ENCODE measurements at places on chromosomes 2 and 18.

DNA sequence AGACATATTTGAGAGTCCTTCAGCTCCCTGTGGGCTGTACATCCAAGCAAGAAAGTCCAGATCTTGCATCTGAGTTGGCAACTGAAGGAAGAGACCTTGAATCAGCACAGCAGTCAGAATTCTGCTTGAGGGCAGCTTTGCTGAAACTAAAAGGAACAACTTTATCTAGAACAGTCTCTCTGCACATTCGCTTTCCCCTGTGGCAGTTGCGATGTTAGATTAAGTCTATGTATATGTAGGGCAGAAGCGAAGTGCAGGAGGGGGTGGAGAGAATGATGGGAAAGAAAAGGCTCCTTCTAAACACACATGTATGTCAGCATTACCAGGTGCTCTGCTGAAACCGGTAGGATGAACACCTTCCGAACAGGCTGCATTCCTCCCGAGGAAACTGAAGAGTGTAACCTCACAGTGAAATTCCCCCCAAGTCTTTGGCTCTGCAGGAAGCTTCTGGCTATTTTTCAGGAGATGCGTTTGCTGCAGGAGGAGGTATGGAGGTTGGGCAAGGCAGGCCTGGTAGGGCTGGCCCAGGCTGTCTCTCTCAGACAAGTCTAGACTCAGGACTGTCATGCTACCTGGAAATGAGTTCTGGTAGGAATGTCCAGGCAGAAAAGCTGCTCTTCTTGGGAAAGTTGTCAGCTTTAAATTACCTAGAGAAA is 70.0 kb upstream of the ATL2 start:
- no peak for DNase-seq

- peak; percentile 23 for DNase-seq
Measured at GRCh38 chr2:202635428-202636212, 851 bp downstream of the FAM117B start.

DNA sequence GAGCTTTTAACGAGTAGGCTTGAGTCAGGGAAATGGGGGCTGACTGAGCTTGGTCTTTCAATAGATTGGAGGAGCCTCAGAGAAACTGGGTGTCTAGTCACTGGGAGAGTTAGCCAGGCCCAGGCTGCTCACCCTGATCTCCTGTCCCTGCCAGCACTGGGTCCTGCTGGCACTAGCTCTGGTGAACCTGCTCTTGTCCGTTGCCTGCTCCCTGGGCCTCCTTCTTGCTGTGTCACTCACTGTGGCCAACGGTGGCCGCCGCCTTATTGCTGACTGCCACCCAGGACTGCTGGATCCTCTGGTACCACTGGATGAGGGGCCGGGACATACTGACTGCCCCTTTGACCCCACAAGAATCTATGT is 720 bp downstream of the KRTCAP3 start:
- DNase-seq: no peak

- DNase-seq: no peak
Measured at GRCh38 chr2:202488671-202489070, 112.5 kb downstream of the BMPR2 start.

GRCh38 chr18:79625195-79625923 is 54.2 kb upstream of the CTDP1 start:
- no peak for DNase-seq

DNA sequence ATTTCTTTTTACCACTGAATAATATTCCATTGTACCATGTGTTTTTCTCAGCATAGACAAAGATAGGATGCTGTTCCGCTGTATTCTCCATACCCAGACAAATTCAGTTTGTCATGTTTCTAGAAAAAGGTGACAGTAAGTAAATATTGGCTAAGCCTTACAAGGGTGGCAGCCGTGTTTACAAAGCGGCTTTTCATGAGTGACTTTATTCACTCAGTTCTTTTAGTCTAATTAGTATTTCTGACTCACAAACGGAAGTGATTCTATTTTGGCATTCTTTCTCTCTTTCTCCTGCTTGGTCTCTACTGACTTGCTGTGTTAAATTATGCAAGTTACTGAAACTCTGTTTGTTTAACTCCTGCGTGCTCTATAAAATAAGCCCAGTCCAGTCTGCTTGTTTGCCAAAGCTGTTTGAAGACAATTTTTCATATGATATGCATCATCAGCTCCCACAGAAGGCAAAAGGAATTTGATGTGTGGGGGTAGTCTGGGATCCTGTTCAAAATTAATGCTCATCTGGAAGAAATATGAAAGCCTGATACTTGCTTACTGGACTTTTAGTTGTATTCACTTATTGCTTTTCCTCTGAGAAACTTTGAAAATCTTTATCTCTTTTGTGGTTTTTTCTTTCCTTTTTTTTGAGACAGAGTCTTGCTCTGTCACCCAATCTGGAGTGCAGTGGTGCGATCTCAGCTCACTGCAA is 2.3 kb upstream of the PLEKHH2 start:
- no peak for DNase-seq

GRCh38 chr2:241532733-241533601 is 24.6 kb upstream of the STK25 start:
- no peak for DNase-seq

- no peak for DNase-seq
Measured at GRCh38 chr18:40868110-40868858, 1086.8 kb upstream of the PIK3C3 start.

DNA sequence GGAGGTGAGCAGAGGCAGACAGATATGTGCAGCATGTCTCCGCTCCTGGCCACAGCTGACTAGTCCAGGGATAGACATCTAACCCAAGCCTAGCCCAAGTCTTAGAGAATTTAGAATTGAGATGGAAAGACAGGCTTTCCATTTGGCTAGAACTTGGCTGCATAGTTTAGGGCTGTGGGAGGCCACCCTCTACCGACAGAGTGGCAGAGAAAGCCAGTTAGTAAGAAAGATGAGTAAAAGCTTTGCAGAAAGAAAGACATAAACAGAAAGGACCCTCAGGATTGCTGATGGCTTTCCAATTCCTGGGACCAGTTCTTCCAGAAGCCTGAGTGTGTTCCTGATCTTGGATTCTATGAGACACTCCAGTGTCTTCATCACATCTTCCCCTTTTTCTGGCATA is 62.1 kb downstream of the DYM start:
- no peak for DNase-seq

DNA sequence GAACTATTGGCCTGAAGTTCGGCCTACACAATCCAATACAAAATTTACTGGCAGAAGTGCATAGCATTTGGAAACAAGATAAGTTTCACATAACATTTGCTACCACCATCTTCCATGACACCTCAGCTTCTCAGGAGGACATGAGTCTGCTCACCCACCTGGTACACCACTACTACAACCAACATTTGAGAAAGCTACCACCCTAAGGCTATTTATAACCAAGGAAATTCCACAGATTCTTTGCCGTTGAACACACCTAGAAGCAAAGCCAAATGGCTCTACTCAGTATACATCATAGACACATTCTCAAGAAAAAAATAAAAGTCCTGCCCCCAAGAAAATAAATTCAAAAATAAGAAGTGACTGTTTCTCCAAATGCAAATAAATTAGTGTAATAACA is 145.3 kb downstream of the SPAG16 start:
- DNase-seq: no peak
